Heart right ventricle (tissue), 16 donors: ENCODE measurements at places on chromosomes 2 and 18. TPM values are rescaled to one million over a fixed set of nuclear protein-coding genes. Genes with fewer than 3 reads are reported as not detected.

Gene IKZF2
- 5.3 TPM for total RNA-seq

Gene PARD6G
- total RNA-seq, result 1.4 TPM

DNA sequence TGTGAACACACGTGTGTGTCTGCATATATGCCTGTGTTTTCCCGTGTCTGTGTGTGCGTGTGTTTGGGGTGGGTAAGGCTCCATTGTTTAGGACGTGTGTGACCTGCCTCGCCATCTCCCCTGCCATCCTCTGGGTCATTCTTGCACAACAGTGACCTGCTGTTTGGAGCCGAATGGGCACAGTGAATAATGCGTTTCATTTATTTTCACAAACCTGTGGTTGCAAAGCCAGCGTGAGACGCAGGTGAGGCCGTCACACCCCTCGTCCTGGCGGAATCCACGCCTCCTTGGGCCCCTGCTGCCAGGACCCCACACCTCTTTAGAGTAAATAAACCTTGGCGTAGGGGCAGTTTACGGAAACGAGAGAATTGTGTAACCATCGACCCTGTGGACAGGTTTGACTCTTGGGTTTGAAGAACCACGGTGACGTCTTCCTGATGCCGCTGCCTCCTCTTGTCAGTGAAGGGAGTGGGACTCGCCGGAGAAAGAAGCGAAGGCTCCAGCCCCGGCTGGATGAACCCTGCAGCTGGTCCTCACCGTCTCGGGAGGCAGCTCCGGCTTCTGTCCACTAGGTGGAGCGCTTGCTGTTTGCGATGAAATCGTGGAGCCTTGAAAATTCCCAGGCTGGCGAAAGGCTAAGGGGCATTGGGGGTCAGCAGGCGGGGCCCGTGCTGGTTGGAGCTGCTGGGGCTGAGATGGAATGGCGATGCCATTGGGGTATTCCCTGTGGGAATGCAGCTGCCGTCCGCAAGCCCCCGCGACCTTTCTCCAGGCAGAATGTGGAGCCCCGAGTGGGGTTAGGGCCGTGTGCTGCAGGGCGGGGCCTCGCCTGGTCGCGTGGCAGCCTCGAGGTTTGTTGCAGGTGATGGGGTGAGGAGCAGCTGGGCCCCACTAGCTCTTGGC is 81.1 kb downstream of the RTP5 start:
- no peaks in the 10 kb centered on the region for H3K4me1 ChIP-seq
- DNase-seq, result peak; percentile 76
- H3K36me3 ChIP-seq, result no peaks in the 10 kb centered on the region
- peaks cover 21% of the 10 kb centered on the region for H3K27me3 ChIP-seq
- no peak overlapping the region for H3K4me3 ChIP-seq

Gene IL36B
- not detected for total RNA-seq

Gene SIGLEC15
- total RNA-seq, result not detected

DNA sequence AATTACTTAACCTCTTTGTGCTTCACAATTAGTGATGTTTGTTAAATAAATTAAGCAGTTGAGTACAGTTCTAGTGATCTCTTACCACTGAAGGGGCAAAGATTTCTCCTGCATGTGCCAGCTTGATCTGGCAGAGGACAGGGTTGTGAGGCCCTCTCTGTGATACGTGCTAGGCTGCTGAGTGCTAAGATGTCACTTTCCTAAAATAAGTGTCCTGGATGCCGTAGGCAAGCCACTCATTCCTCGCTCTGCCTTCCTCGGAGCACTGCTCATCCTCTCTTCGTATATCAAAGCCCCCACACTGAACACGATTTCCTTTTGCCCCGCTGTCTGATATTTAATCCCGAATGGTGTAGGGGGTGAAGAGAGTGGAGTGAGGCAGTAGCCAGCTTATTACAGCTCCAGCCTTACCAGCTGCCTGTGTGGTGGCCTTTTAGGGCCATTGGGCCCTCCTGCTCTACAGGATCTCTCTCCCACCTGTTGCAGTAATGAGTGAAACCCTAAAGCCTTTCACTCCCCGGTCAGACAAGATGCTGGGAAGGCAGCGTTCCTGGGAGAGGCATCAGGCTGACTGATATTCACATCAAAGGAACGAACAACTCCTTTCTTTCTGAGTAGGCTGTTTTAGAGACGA is 40.5 kb downstream of the PTPRM start:
- H3K4me1 ChIP-seq, result peaks cover 56% of the 10 kb centered on the region
- no peak overlapping the region for H3K4me3 ChIP-seq
- H3K27me3 ChIP-seq, result no peaks in the 10 kb centered on the region
- no peaks in the 10 kb centered on the region for H3K36me3 ChIP-seq

- H3K27me3 ChIP-seq, result no peaks in the 10 kb centered on the region
- H3K4me1 ChIP-seq, result no peaks in the 10 kb centered on the region
- H3K27ac ChIP-seq, result no peak overlapping the region
Observed at GRCh38 chr2:142557391-142557790, 320.1 kb upstream of the KYNU start.

DNA sequence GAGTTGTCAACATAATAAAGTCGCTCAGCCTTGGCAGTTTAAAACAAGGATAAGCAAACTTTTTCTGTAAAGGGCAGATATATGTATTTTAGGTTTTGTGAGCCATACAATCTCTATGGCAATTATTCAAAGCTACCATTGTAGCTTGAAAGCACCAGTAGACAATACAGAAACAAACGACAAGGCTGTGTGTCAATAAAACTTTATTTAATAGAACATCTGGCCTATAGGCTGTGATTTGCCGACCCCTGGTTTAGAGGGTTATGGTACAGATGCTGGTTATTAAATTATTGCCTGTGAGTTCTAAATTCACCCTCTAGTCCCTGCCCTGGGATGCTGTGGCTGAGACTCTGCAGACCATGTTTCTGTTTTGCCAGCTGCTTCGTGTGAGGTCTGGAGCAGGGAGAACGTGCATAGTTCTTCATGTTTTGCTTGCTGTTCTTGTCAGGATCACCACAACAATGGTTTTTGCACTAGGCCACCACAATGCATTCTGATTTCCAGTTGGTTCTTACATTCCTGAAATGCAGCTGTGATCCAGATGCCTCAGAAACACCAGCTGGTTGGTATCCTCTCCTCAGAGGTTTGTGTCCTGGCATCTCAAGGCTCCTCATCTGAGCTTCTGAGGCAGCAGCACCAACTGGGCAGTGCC is 46.6 kb downstream of the ICOS start:
- DNase-seq, result no peak
- no peaks in the 10 kb centered on the region for H3K36me3 ChIP-seq
- no peaks in the 10 kb centered on the region for H3K4me1 ChIP-seq
- no peak overlapping the region for H3K4me3 ChIP-seq
- no peak overlapping the region for H3K27ac ChIP-seq
- H3K27me3 ChIP-seq, result no peaks in the 10 kb centered on the region

Gene FOXI3
- total RNA-seq, result 0.08 TPM
